ENCODE measurements at places on chromosomes 6 and 20.

GRCh38 chr6:28953039-28953584 lies 29.3 kb upstream of the TRIM27 start:
- no peak for DNase-seq

DNA sequence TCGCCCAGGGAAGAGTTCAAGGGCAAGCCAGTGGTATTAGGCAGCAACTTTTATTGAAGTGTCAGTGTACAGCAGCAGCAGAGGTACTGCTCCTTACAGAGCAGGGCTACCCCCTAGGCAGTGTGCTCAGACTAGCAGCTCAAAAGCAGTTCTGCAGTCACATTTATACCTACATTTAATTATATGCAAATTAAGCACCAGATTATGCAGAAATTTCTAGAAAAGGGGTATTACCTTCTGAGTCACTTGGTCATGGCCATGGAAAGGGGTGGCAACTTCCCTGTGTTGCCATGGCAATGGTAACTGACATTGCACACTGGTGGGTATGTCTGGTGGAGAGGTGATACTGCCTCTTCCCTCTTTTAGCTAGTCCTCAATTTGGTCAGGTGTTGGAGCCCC lies 2.1 kb upstream of the ZKSCAN4 start:
- no peak for DNase-seq

- DNase-seq = no peak
Measured at GRCh38 chr6:105001063-105001462, 44.2 kb downstream of the LIN28B start.

DNA sequence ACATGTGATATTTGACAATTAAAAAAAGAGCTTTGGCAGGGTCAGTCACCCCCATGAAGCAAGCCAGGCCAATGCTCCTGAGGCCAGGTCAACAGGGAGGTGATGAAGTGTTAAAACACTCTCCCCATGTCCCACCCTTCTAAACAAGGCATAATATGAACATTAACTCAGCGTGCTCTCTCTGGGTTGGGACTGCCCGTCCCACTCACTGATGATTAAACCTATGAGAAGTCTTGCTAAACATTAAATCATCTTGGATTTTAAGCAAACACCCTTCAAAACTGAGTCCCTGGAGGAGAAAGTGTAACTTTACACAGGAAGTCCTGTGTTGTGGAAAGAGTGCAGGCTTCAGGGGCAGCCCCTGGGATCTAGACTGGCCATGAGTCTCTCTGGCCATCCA lies 558.5 kb downstream of the CD83 start:
- no peak for DNase-seq

GRCh38 chr20:33645396-33645795 lies 16.7 kb upstream of the C20orf144 start:
- DNase-seq = no peak

GRCh38 chr6:43948527-43949485 lies 178.4 kb downstream of the MRPL14 start:
- no peak for DNase-seq
